NCI-H1930 (cell line): ENCODE measurements at places on chromosomes 1 and 21.

- no peak for DNase-seq
Measured at GRCh38 chr1:24586970-24587820, 31.3 kb downstream of the NCMAP start.

DNA sequence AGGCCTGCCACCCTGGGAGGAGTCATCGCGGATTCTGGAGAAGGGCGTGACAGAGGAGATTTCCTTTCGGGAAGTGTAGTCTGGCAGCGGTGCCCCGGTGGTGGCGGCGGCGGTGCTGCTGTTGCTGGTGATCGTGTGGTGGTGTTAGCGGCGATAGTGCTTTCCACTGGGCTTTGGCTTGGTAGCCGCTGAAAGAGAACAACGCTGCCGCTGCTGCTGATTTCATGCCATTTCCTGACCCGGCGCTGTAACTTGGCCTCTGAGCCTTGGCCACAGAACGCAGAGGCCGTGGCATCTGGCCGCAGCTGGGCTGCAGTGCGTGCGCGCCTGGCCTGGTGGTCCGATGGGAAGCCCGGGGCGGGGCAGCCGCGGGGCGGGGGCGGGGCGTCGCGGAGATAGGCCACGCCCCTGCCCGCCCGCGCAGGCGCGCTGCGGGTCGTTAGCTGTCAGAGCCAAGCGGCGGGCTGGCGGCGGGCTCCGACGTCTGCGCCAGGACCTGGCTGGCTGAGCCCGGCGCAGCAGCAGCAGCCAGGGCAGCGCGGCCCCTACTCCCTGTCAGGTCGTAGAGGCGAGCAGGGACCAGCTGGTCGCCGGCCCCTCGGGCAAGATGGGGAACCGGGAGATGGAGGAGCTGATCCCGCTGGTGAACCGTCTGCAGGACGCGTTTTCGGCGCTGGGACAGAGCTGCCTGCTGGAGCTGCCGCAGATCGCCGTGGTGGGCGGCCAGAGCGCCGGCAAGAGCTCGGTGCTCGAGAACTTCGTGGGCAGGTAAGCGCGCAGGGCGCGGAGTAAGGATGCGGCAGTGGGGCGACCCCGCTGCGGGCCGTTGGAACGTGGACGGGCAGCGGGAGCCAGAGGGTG lies at the start of gene DNM3:
DNM3 (plus strand) TSS at position 449 of the 861 bp plus-strand sequence; CDS start at position 608, 159 bp downstream.
- peak; percentile 82 for DNase-seq

GRCh38 chr1:152902636-152903035 lies 5.7 kb upstream of the IVL start:
- no peak for DNase-seq

GRCh38 chr1:150511551-150511950 lies 3.6 kb downstream of the ECM1 start:
- no peak for DNase-seq

DNA sequence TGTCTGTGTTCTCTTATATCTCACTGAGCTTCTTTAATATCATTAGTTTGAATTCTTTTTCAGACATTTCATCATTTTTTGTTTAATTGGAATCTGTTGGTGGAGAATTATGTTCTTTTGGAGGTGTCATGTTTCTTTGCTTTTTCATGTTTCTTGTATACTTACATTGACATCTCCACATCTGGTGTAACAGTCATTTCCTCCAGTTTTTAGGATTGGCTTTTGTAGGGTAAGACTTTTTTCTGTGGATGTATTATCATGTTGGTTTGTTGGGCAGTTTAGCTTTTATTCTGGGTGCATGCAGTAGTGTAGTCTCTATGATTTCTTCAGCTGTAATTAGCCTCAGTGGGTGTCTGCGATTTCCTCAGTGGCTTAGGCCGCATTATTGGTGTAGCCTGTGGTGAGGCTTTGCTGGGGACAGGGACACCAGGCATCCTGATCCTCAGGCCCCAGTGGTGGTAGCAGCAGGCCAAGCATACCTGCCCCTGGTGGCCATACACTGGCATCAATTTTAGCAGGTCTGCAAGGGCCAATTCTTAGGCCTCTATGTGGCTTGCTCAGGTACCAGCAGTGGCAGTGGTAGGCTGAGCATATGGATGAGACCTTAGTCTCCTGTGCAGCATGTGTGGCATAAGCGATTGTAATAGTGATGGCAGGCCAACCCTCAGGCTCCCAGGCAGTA lies 77.6 kb upstream of the SAMD13 start:
- DNase-seq: no peak

- DNase-seq: no peak
Measured at GRCh38 chr21:40099809-40100208, 232.6 kb downstream of the PCP4 start.

DNA sequence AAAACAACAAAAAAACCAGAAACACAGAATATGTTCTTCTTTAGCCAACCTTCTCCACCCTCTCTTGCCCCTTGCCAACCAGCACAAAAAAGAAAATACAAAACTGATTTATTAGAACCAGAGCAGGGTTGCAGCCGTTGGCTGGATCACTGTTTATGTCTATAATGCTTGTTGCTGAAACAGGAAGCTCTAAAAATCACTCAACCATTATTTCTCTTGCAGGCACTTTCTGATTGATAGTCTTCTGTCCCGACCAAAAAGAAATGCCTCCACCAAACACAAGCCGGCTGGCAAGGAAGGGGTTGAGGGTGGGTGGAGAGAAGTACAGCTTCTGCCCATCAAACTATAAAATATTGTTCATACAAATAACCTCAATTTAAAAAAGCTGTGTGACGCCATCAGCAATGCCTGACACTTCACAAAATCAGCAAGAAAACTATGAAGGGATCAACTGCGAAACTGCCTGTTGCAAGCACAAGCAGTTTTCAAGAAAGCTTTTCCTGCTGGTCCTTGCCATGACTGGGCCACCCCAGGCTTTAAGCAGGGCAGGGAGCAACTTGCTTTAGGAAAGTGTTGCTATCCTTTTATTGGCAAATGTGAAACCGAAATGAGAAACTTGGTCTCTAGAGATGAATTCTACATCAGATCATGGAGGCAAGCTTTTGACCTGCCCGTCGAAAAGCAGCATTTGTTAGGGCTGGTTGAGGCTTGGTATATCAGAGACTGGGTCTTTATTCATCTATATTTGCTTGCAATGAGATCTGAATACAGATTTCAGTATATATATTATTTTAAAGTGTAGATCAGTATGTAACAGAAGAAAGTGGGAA lies 174.2 kb downstream of the RUNX1 start:
- DNase-seq: no peak

DNA sequence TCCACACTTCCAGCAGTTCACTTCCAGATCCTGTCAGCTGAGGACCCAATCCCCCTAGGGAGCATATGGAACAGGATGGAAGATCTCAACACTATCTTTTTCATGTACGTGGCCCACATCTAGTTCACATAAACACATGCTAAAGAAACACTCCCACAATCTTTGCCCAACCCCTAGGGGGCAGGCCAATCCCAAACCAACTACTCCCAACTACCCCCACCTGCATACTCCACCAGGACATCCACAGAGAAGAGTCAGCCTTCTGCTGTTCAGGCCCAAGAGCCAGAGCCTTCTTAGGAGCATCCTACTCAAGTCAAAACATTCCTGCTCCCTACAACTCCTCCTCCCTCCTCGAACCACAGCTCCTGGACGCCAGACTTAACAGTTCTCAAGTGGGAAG lies 5.6 kb upstream of the SLC5A9 start:
- no peak for DNase-seq

GRCh38 chr1:89911191-89911991 lies 83.5 kb upstream of the ZNF326 start:
- DNase-seq: no peak

- DNase-seq: no peak
Measured at GRCh38 chr1:9910076-9910422, at the start of gene CTNNBIP1. Gene CTNNBIP1 (minus strand): TSS chr1:9910269. CDS start chr1:9872064, 38,205 bp downstream.

GRCh38 chr1:11952455-11953109 lies 18.1 kb downstream of the PLOD1 start:
- DNase-seq: no peak

DNA sequence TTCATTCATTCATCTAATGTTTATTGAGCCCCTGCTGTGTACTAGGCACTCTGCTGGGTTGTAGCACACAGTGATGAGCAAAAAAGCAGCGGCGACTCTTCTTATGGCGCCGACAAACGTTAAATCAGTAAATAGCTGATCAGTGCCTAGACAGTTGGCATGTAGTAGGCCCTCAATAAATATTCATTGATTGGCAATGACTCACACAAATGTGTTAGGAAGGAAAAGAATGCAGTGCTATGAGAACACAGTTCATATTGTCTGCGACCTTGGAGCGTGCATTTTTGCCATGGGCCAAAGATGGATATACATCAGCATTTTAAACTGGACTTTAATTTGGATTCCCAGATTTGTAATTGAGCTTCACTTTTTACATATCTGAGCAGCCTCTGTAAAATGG lies 52.0 kb downstream of the PRDM2 start:
- no peak for DNase-seq
